ENCODE measurements at places on chromosomes 5 and 9. TPM values are rescaled to one million over a fixed set of nuclear protein-coding genes. Genes with fewer than 3 reads are reported as not detected.

NR4A3 gene
- total RNA-seq: 13.5 TPM

MTMR12 gene
- 28.8 TPM for total RNA-seq

CATSPER3 gene
- total RNA-seq: not detected

THBS4 gene
- 3.4 TPM for total RNA-seq

SELENOP gene
- total RNA-seq: 24.4 TPM

PCDHGA7 gene
- 23.8 TPM for total RNA-seq

FGF1 gene
- 3.4 TPM for total RNA-seq

ANKRD34B gene
- 0.31 TPM for total RNA-seq

ADGRD2 gene
- not detected for total RNA-seq

LEAP2 gene
- total RNA-seq: 4.7 TPM

SHB gene
- 25.7 TPM for total RNA-seq

ORM2 gene
- not detected for total RNA-seq

DOCK8 gene
- 4.1 TPM for total RNA-seq

Measured in parietal lobe (tissue), 2 donors.